ENCODE measurements at places on chromosomes 5 and 9.

GRCh38 chr5:157864067-157864466 lies 5.1 kb upstream of the CLINT1 start:
- DNase-seq = peak; percentile 47

- no peak for DNase-seq
Observed at GRCh38 chr9:79061752-79062616, 509.8 kb upstream of the TLE4 start.

GRCh38 chr5:146799231-146799630 lies 79.3 kb downstream of the PPP2R2B start:
- DNase-seq = no peak

DNA sequence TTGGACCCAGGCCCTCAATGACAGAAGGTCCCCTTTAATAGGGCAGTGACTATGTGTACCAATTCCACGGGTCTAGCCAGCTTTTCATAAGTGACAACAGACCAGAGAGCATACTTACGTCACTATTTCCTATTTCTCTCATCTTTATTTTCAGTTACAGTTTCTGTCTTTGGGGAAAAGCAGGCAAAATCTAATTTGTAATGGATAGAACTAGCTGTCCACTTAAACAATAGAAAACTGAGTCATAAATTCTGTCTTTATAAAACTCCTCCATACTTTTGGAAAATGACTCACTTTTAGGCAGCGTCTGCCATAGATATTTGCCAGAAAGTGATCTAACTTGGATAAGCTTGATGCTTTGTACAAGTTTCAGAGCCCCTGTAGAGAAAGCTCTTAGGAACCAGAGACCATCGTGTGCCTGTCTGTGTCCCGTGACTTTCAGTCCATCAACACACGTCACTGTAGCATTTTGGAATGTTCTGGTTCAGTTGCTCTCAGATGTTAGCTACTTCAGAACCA lies 101.9 kb downstream of the F2RL2 start:
- DNase-seq = no peak

- DNase-seq = no peak
Observed at GRCh38 chr5:149039506-149039905, 23.4 kb downstream of the SH3TC2 start.

- DNase-seq = no peak
Observed at GRCh38 chr9:36837431-36838405, 196.3 kb downstream of the PAX5 start.

- DNase-seq = peak; percentile 11
Observed at GRCh38 chr5:66742083-66742895, 146.1 kb downstream of the MAST4 start.

GRCh38 chr9:115781070-115781736 lies 372.4 kb upstream of the PAPPA start:
- no peak for DNase-seq

DNA sequence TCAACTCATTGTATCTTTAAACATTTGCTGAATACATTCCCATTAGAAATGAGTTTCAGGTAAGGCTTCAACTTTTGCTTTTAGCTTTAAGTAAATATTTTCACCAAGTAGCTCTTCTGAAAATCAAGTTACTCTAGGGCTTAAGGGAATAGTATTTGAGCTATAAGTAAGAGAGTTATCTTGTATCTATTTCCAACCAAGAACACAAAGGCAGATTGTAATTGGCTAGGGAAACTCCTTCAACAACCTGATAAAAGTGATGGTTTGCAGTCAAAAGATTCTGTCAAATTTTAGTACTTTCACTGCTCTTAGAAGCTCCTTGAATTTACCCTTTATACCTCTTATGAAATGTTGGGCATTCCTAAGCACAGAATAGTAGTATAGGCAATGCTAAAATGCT lies 13.0 kb downstream of the ELL2 start:
- no peak for DNase-seq

DNA sequence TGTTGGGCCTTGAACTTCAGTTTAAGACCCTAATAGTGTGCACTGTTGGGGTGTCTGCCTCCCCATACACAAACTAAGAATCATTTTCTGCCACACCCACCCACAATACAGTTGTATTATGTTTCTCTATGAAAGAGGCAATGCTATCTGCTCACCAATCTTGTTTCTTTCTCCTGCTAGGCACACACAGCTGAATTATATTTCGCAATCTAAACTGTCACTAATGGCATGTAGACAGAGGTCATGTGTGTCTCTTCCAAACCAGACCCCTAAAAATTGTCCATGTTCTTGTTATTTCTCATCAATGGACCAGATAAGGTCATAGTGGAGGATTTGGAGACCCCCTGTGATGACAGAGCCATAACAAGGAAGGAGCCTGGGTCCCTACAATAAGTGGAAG lies 57.3 kb downstream of the RIGI start:
- no peak for DNase-seq

DNA sequence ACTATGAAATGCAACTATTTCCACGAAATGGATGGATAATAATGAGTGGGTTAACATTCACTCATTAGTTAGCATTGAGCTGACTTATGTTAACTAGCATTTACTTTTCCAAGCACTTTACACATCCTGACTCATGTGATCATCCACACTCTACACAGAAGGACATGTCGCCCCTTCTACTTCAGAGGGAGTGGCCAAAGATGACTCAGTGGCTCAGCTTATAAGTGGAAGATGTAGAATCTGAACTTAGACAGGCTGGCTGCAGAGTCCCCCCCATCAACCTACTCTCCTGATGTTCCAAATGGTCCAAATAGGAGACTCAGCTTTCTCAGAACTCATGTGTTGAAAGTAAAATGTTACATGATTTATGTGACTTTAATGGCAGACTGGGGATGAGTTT lies 146.0 kb downstream of the ADCY2 start:
- no peak for DNase-seq

GRCh38 chr5:89723907-89724306 lies 685.6 kb downstream of the CETN3 start:
- no peak for DNase-seq

- peak; percentile 56 for DNase-seq
Observed at GRCh38 chr5:172740428-172741205, 30.4 kb downstream of the DUSP1 start.

GRCh38 chr5:9653811-9654210 lies 23.7 kb upstream of the TAS2R1 start:
- peak; percentile 14 for DNase-seq

GRCh38 chr9:24961762-24962161 lies 416.1 kb upstream of the IZUMO3 start:
- no peak for DNase-seq

GRCh38 chr5:62306323-62306895 lies 403 bp downstream of the KIF2A start:
- DNase-seq = peak; percentile 67

GRCh38 chr5:160464466-160464797 lies 42.8 kb downstream of the PTTG1 start:
- DNase-seq = no peak

DNA sequence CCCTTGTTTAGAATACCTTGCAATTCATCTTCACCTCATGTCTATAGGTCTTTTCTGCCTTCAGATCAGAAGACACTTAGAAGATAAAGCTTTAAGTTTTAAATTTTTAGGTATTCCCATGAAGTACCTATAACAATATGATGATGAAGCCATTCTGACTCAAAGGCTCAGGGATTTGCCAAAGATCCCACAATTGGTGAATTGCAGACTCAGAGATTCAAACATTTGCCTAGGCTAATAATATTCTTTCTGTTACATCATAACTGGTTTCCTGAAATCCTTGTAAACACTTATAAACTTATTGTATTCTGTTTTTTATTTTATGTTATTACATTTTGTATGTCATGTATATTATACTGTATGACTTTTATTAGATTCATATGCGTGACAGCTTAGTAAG lies 62.8 kb upstream of the ZFAND5 start:
- no peak for DNase-seq

- no peak for DNase-seq
Observed at GRCh38 chr9:4296217-4296616, 3.7 kb downstream of the GLIS3 start.

DNA sequence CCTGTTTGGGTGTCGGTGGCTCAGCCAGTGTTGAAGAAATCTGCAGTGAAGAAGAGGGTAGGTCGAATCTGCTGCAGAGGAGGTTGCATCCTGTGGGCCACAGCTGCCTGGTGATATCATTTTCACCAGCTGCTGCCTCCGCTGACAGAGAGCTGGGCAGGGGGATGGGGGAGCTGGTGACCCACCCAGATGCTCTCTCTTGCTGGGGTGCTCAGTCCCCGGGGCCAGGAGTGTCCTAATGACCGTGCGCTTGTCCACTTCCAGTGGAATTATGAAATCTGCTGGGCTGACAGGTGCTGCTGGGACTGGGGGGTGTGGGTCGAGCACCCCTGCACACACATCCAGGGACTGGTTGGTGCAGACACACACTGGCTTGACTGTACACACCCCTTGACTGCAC lies 83.2 kb upstream of the IRX4 start:
- DNase-seq = no peak

- DNase-seq = no peak
Observed at GRCh38 chr5:21623831-21624230, 1229.3 kb downstream of the CDH12 start.

Measured in ELF-1 (cell line).